Stimulated activated CD4-positive, alpha-beta T cell treated with anti-CD3 and anti-CD28 coated beads, TNF-alpha, amount 100 ng/mL, for 24 hours (primary cell): ENCODE measurements at places on chromosomes 5 and 9.

GRCh38 chr9:18122171-18122570 lies 351.8 kb upstream of the ADAMTSL1 start:
- no peak for DNase-seq

DNA sequence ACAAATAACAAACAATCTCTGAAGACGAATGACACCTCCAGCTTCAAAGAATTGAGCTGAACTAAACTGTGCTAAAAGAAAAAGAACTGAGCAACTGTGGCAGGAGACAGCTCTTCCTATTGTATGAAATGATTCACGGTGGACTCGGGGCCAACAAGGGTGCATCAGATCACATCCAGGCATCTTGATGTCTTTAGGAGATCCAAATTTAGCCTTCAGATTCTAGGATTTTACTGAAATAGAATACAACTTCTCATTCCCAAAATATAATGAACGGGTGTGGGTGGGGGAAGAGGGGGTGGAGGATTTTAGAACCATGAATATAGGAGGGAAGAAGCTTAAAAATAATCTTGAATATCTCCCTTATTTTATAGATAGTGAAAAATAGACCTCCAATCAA lies 631.8 kb downstream of the ELAVL2 start:
- no peak for DNase-seq

GRCh38 chr5:151523335-151523734 lies 67.8 kb downstream of the FAT2 start:
- peak; percentile 5 for DNase-seq

GRCh38 chr9:83266331-83266665 lies 203.4 kb upstream of the RASEF start:
- no peak for DNase-seq

- DNase-seq: no peak
Observed at GRCh38 chr5:55173687-55174230, 782 bp upstream of the CDC20B start.

DNA sequence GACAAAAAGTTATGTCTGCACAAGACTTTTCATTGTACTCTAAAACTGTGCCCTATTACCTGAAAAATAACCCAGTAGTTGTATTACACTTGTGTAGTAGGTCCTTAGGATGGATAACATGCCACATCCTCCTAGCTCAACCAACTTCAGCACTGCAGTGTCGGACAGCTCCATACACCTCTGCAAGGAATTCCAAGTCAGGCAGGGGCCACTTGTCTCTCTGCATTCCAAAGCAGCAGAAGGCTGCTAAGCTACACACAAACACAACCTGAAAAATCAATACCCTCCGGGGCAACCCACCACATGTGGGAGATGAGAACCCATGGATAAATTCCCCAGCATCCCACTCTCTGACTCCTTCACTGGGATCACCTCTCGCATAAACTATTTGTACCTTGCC lies 50.2 kb downstream of the MED10 start:
- peak; percentile 2 for DNase-seq

DNA sequence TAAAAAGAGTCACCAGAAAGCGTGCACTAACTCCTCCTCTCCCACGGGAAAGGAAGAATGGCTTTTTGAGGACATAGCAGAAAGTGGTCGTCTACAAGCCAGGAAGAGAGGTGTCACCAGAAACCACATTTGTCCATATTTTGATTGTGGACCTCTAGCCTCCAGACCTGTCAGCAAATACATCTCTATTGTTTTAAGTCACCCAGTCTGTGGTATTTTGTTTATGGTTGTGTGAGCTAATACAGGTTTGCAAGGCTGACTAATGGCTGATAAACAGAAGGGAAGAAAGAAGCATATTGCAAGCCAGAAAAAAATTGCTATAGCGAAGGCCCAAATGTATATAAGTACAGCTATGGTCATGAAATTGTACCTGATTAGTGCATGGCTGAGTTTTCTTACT lies 21.4 kb downstream of the WDR70 start:
- DNase-seq: no peak

DNA sequence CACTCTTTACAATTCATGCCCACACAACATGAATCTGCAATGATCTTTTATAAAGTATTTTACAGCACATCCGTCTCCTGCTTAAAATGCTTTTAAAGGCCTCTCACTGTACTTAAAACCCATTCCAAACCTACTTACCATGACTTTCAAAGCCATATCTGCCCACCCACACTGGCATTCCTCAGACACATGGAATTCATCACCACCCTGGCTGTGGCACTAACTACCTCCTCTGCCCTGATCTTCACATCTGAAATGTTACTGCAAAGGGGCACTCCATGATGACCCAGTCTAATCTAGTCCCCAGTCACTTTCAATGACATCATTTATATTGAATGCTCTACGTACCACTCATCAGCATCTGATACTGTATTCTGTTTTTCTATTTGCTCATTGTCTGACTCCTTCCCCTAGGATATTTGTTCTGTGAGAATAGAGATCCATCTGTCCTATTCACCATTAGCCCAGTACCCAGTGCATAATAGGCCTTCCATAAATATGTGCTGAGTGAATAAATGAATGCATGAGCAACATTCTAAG lies 193.2 kb upstream of the KIF2A start:
- DNase-seq: no peak

DNA sequence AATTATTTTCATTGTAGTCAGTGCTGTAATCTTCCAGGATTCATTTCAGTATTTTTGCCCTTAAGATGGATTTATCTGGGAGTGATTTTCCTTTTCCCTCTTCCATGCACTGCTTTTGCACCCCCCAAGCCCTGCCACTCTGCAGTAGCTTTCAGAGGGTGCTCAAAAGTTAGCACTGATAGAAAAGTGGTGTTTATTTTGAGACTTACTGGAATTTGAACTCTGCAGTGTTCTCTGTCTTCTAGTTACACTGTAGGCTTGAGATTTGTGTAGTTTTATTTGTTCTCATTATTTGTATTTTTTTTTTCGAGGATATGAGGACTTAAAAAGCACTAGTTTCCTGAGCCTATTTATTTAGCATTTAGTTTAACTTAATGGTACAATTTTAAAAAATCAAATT lies 70.5 kb downstream of the HSD17B4 start:
- DNase-seq: no peak

GRCh38 chr5:10695055-10695649 lies 65.9 kb downstream of the DAP start:
- no peak for DNase-seq

- peak; percentile 13 for DNase-seq
Observed at GRCh38 chr9:129665389-129665775, at the start of gene PRRX2. TSS of gene PRRX2 (plus strand) at chr9:129665647. CDS start at chr9:129665868, 221 bp downstream.

DNA sequence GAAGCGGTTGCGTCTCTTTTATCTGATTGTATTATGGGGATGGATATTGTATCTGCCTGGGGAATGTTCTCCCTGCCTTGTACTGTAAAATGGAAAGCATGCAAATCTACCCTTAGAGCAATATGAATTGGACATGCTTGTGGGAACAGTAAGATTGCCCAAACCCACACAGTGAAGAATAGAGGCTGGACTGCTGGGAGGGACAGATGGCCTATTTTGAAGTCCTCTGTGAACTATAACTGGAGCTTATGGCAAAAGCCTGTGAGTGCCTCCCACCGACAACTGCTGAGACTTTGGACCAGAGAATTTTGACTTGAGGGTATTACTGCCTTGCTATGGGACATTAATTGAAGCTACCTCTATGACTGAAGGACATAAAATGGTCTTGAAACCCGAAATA lies 168.9 kb downstream of the ERCC6L2 start:
- no peak for DNase-seq

DNA sequence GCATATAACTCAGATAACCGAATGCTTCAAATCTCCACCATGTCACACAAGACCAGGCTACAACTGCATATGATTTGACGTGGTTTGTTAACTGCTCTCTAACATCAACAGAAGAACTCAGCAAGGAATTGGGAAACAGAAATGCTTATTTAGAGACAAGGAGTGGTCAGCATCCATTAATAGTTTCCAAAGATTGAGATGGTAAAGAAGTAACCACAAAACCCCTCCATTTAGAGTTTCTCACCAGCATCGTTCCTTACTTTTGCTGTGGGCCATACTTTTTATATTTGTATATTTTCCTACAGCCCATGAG lies 25.2 kb downstream of the DPYSL3 start:
- DNase-seq: no peak

DNA sequence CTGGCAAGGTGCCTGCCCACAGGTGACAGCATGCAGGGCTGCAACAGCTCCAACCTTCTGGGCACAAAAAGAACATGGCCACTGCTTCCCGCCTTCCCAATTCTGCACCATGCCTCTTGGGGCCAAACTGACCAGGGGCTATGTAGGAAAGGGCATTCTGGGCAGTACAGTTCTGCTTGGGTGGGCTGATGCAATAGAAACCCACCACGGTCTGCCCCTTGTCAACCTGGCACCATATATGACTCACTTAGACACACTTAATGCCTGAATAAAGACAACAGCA lies 40.2 kb upstream of the FCN1 start:
- DNase-seq: no peak

DNA sequence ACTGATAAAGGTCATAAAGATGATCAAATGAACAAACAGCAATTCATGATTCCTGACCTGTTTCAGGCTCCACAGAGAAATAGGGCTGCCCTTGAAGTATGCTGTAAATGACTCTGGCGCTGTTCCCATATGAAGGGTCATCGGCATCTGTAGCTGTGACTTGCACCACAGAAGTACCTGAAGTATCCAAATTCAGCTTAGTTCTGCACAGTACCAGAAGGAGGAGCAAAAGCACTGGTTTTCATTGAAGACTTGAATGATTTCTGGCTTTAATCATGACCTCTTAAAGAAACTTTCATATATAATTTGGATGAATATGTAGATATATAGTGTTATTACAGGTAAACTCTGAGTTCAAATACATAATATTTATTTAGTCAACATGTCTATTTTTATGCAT lies 109.1 kb downstream of the CDH10 start:
- no peak for DNase-seq

GRCh38 chr9:4828761-4829160 lies 36.0 kb downstream of the RCL1 start:
- no peak for DNase-seq

GRCh38 chr9:6632516-6633183 lies 12.9 kb downstream of the GLDC start:
- no peak for DNase-seq

DNA sequence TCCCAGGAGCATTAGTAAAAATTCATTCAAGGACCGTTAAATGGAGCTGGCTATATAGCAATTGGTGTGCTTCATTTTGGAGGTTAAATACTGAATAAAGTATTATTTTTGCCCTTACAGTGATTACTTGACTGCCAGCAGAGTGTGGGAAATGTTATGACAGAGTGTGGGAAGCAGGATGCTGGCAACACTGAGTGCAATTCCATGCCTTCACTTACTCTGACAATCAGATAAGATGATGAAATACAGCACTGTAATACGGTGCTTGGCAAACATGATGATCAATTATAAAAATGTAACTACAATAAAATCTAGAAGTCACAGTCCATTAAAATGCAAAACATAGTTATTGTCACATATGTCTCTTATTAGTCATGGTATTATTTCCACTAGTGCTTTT lies 651.3 kb downstream of the PTPRD start:
- DNase-seq: no peak

DNA sequence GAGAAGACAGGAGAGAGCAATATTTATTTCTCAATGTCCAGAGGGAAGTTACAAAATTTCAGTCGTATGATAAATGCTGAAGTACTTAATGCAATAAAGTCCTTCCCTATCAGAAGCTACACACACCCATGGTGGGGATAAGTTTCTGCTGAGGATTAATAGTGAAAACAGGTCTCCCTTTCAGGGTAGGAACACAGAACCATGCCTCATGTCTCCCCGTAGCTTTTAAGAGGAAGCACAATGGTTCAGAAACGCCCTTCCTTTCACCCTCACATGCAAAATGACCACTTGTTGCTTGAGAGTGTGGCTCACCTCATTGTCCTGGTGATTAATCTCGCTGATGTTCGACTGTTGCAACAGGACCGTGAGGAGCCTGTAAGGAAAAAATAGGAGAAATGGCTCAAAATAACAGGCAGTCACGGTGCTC lies 73.6 kb downstream of the ANKRD55 start:
- no peak for DNase-seq

GRCh38 chr5:89005990-89006389 lies 123.0 kb upstream of the MEF2C start:
- DNase-seq: no peak

GRCh38 chr5:55305345-55305744 lies 2.1 kb downstream of the DHX29 start:
- DNase-seq: no peak

GRCh38 chr5:50501491-50502228 lies 60.6 kb upstream of the EMB start:
- DNase-seq: no peak

- DNase-seq: no peak
Observed at GRCh38 chr5:79086116-79086515, 16.5 kb downstream of the BHMT2 start.

- no peak for DNase-seq
Observed at GRCh38 chr5:137825165-137825564, 42.5 kb upstream of the MYOT start.

- no peak for DNase-seq
Observed at GRCh38 chr5:5979377-5979760, 399.0 kb downstream of the MED10 start.

DNA sequence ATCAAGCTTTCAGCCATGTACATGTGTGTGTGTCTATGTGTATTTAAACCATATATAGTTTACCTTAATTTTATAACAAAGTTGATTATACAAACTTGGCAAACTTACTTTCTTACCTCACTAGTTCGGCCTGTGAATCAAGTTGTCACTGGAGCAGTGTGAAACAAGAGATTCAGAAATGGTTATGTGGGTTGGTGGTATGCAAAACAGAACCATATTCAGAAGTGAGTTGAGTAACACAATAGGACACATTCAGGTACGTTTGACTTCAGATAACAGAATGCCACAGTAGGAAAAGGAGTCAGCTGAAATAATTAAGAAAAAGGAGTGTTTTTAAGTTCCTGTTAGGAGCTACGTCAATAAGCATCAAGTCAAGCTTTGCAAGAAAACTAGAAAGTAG lies 21.5 kb downstream of the XPA start:
- DNase-seq: no peak

DNA sequence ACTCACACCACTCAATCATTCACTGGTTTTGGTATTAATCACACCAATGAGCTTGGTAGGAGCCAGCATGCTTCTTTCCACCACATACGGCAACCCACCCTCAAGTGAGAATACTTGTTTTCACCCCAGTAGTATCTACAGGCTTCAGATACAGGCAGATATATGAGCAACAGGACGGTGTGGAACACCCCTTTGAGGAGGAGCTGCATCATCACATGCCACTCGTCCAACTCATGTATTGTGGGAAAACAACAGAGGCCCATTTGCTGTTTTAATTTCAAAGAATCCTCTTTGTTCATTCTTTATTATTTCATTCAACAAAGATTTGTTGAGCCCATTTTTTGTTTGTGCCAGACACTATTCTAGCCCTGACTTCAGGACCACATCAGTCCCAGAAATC lies 46.0 kb downstream of the RORB start:
- DNase-seq: no peak

DNA sequence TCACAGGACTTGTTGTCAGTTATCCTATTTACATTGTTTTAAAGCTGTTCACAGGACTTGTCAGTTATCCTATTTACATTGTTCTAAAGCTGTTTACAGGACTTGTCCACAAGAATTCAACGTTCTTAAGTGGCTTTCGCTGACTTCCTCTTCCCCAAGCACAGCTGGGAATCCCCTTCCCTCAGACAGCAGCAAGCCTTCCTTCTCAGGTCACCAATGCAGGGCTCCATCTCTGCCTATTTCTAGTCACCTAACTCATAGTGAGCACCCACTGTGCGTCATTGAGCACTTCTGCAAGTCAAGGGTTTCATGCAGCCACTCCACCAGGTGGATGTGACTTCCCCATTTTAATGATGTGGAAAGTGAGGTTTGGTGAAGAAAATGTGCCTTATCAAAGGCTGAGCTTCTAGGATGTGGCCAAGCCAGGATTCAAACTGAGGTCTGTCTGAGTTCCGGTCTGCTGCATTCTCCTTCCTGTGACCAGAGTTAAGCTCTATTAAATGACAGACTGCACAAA lies 109.8 kb upstream of the ZNF462 start:
- no peak for DNase-seq
